ENCODE measurements at places on chromosomes 3 and 15.
A peak's percentile ranks its signal among the peaks of the same experiment; 100 is the strongest.

DNA sequence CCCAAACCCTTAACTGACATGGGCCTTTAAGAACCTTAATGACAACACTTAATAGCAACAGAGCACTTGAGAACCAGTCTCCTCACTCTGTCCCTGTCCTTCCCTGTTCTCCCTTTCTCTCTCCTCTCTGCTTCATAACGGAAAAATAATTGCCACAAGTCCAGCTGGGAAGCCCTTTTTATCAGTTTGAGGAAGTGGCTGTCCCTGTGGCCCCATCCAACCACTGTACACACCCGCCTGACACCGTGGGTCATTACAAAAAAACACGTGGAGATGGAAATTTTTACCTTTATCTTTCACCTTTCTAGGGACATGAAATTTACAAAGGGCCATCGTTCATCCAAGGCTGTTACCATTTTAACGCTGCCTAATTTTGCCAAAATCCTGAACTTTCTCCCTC, 49.9 kb downstream of the PGPEP1L start:
- no peak for DNase-seq

GRCh38 chr3:193905541-193906396, 230.2 kb upstream of the HES1 start:
- peak; percentile 36 for DNase-seq

GRCh38 chr3:140441006-140441405, 236.9 kb upstream of the TRIM42 start:
- no peak for DNase-seq

- peak; percentile 74 for DNase-seq
Observed at GRCh38 chr3:173398111-173398479, 551 bp downstream of the NLGN1 start.

DNA sequence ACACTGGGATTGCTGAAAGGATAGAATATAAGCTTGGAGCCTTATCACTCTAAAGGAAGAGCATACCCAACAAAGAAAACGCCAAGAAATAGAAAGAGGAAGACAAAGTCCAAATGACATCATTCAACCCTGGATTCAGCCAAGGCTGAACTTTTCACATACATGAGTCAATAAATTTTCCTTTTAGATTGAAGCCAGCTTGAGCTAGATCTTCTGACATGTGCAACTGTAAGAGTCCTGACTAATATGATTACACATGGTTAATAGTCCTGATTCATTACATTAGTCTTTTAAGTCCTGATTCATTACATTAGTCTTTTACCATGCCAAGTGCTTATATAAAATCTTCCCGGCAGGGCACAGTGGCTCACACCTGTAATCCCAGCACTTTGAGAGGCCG, 13.6 kb upstream of the DENND6A start:
- no peak for DNase-seq

DNA sequence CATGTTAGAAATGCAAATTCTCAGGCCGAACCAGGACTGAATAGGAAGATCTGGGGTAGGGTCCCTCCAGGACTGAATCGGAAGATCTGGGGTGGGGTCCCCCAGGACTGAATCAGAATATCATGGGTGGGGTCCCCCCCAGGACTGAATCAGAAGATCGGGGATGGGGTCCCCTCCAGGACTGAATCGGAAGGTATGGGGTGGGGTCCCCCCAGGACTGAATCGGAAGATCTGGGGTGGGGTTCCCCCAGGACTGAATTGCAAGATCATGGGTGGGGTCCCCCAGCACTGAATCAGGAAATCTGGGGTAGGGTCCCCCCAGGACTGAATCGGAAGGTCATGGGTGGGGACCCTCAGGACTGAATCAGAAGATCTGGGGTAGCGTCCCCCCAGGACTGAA, 48.2 kb upstream of the TNK2 start:
- DNase-seq = no peak

GRCh38 chr15:87207990-87208580, 1048.5 kb downstream of the NTRK3 start:
- no peak for DNase-seq

DNA sequence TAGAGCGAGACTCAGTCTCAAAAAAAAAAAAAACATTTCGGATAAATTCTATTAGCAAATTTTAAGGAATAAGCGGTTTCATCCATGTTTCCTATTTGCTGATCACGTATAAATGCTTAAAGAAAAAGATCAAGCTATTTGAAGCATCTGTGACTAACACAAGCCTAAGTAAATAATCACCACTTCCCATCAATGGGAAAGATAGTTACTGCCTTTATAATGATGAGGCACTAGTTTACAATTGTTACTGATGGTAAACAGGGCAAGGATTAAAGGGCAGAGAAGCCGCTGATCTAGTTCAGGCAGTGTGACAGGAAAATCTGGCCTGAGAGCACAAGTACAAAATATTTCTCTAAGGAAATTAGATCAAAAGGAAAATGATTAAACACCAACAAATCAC, 13.7 kb downstream of the CLPX start:
- DNase-seq = no peak

- no peak for DNase-seq
Observed at GRCh38 chr15:91348752-91349500, 248.9 kb downstream of the SV2B start.

DNA sequence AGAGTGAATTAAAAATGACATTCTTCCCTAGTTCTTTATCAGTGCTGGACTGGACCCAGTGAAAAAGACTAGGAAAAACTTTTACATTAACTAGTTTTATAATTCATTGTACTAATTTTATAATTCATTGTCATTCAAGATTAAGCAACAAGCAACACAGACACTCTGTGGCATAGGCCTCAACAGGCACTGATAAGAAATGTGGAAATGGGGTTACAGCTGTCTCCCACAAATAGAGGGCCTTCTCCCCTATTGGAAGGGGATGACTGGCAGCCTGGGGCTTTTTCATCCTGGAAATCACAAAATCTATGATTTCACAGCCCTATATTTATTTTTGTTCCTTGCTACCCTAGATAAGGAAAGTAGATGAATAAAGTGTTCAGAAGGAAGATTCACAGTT, 370.6 kb downstream of the GBE1 start:
- no peak for DNase-seq

- DNase-seq = no peak
Observed at GRCh38 chr15:98241032-98241554, 280.6 kb downstream of the ARRDC4 start.

DNA sequence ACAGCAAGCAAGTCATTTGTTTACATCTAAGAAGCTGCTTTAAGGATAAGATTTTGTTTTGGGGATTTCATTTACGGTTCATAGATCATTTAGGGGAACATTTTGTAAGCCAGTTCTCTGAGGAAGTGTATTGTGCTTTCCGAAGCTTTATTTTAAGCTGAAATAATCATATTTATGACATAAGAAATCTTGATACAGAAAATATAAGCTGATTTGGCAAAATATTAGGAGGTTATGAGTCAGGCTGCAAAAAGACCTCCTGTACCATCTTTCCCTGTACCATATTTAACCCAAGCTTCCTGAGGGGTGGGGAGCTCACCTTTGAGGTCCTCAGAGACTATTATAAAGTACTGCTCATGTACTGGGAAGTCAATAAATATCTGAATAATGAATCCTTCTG, 8.1 kb upstream of the EIF4E3 start:
- DNase-seq = no peak

DNA sequence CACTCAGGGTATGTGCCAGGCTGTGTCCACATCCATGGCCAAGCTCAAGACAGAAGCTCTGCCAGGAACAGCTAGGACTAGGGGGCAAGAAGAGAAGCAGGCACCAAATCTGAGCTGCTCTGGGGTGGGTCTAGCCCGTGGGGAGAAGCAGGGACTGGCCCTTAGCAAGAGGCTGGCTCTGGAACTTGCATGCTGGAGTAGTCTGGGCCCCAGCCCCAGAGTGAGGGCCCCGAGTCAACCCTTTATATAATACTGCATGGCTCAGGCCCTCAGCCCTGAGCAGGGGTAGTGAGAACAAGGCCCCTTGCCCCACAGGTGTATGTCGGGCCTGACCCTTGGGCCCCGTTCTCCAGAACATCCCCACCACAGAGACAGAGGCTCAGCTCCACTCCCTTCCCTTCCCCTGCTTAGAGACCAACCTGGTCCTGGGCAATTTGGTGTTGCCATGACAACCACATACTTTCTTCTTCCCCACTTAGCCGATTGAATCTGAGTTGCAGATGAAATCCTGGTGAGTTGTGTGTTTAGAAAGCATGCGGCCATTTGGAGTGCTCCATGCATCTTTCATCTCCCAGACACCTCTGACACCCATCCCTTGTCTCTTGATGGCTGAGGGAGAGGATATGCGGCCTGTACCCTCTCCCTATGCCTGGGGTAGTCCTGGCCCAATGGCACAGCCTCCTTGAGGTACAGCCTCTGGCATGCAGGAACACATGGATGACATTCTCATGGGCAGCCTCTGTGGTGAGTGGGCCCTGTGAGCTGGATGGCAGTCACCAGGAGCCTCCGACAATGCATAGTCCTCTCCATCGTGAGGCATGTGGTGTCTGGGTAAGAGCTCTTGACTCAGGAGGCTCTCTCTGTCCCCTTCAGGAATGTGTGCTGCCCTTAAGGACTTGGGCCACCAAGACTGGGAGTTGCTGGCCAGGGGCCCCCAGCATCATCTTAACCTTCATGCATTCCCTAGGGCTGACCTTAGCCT, 29.2 kb upstream of the SFMBT1 start:
- peak; percentile 45 for DNase-seq

DNA sequence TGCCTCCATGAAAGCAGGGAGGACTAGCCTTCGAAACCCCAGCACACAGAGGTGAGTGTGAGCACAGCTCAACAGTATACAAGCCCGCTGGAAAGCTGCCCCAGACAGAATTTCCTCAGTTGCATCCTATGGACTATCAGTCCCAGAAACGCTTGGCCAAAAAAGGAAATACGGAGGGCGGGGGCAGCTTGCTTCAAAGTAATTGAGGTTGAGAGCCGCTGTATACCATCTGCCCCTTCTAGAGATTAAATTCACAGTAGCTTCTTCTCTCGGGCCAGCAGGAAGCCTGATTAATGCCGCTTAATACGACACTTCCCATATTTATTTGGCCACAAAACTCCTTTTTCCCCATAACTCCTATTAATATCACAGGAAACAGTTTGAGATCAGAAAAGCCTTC, 88.7 kb downstream of the LIPC start:
- DNase-seq = peak; percentile 42

- DNase-seq = no peak
Observed at GRCh38 chr3:67940210-67940952, 286.0 kb upstream of the SUCLG2 start.

GRCh38 chr15:40320931-40321371, 2.5 kb upstream of the INAFM2 start:
- no peak for DNase-seq

GRCh38 chr3:23824699-23825444, 19.1 kb downstream of the UBE2E1 start:
- DNase-seq = no peak

- no peak for DNase-seq
Observed at GRCh38 chr15:79897380-79897678, 515 bp upstream of the MTHFS start.

DNA sequence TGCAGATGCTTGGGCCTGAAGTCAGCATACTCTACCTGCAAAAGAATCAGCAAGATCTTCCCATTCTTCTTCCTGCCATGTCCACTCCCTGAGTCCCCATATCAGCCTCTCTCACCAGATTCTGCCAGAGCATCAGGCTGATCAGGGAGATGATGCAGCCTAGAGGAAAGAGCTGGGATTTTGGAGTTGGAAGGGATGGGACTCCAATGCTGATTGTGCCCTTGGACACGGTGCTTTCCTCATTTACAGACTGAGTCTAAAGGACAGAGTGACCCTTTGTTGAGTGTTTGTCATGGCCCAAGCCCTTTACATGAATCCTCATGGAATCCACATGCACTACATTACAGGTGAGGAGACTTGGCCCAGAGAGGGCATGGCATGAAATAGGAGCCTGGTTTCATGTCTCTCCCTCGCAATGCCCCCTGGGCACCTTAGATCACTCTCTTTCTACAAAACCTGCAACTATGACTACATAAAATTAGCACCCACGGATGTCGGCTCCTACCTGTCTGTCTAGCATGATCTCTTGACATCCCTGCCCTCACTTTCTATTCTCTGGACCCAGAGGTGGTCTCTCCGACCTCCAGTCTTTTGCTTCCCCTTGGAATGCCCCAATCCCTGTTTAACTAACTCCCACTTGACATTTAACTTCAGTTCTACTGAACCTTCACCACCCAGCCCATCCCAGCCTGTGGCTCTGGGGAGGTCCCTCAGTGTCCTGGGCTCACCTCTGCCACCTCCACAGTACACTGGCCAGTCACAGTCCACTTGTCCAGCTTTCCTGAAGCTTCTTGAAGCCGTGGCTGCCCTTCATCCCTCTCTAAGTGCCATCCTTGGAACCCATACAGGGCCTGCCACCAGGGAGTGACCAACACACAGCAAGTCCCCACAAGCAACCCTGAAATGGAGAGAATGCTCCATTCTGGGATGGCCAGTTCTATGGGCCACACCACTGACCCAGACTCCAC, 173.5 kb downstream of the ABHD5 start:
- DNase-seq = peak; percentile 38

Measured in islet precursor cell (in vitro differentiated cells).